ENCODE measurements at places on chromosomes 11 and 22. TPM values are rescaled to one million over a fixed set of nuclear protein-coding genes. Genes with fewer than 3 reads are reported as not detected.

IL17REL gene
- total RNA-seq: 0.82 TPM

- DNase-seq: no peak
These were observed 47.7 kb upstream of the NFRKB start for GRCh38 chr11:129943036-129943435.

DNA sequence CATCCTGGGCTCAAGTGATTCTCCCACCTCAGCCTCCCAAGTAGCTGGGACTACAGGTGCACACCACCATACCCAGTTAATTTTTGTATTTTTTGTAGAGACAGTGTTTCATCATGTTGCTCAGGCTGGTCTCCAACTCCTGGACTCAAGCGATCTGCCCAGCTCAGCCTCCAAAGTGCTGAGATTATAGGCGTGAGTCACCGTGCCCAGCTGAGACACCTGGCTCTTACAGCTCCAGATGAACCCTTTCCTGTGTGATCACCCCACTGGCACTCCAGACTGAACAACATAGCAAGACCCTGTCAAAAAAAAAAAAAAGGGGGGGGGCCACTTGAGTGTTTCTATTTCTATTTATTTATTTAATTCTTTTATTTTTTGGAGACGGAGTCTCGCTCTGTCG, 1.0 kb upstream of the ADSL start:
- no peak for DNase-seq

LRRC4C gene
- 0.15 TPM for total RNA-seq

DNA sequence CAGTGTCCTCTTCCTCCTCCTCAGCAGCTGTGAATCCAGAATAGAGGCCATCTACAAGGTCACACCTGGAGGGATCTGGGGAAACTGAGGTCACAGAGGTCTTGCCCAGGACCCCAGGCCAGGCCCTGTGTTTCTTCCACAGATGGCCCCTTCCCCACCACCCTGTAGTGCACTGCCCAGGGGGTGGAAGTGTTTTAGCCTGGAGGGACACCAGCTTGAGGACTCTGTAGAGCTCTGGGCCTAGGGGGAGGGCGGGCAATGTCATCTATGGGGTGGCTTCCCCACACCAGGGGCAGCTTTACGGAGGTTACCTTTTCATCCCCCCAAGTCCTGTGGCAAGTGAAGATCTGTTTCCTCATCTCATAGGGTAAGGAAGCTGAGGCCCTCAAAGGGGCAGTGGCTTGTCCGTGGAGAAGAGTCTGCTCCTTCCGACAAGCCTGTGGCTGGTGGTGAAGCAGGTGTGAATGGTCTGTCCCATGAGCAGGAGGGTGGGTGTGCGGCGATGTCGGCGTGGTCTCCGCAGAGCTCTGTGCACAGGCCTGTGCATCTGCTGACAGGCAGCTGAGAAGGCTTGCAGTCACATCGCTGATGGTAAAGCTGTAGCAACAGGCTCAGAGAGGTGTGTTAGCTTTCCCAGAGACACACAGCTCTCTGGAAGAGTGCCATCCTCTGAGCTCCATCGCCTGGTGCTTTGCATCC, 74.1 kb upstream of the WNT7B start:
- DNase-seq: no peak

DNA sequence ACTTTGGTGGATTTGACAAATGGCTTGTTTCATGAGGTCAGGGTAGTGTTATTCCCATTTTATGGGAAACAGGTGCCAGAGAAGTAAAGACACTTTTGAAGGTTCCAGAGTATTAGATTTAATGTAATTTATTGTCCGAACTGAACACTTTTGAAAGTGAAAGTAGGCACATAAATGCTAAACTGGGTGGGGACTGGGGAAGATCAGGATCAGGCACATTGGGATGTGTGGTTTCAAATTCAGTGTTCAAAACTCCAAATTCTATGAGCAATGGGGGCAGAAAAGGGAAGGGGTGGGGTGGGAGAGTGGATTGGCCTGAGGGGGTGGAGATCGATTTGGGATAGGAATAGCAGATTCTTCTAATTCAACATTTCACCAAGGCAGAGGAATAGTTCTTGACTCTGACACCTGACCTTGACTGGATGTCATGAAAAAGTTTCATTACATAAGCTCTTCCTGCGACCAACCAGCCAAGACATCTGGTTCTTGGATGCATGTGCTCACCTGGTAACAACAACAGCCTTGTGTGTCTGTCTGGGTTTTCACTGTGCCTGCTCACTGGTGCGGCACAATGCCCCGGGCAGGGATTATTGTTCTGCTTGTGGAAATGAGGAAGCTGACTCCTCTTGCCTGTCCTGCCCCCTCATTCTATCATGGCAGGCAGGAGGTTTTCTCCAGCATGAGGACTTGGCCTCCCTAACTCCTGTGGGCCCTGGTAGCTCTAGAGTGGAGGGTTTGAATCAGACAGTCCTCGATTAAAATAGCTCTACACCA, 10.8 kb downstream of the PPFIBP2 start:
- no peak for DNase-seq

All from Panc1 (cell line).